PC-9 (cell line): ENCODE measurements at places on chromosomes 7 and 10.

DNA sequence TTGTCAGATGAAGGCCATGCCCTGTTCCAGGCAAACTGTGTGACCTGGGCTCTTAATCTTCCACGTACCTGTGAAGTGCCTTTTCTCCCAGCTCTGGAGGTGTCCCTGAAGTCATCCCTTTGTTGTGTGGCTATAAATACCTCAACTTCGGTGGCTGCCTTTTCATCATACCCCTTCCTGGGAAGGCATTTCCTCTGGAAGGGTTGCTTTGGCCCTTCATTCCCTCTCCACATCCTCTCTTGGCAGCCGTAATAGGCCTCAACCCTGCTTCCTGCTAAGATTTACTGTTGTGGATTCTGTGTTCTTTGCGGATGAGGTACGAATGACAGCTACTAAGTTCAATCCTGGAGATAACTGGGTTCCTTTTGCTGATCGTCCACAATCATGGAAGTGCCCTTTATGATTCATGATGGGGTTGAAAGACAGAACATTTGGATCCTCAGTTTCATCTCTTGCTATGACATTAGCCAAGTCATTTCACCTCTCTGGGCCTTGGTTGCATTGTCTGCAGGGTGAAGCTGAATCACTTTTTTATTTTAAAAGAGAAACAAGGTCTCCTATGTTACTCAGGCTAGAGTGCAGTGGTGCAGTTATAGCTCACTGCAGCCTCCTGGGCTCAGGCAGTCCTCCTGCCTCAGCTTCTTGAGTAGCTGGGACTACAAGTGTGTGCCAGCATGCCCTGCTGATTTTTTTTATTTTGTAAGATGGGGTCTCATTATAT is 23.6 kb downstream of the FKBP6 start:
- no peak for DNase-seq

DNA sequence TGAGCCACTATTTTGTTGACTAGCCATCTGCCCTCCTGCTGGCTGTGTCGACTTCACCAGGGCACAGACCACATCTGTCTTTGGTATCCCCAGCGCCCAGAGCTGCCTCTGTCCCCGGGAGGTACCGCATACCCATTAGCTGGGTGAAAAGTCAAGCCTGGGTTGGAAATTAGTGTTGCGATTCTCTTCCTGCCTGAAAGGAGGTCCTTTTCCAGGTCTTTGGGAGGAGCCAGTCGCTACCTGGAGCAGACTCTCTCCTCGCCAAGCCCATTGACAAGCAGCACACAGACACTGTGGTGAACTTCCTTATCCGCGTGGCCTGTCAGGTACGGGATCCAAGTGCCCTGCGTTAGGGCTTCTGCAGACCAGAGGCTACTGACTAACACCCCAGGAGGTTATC is 79.4 kb downstream of the TRRAP start:
- DNase-seq: no peak

GRCh38 chr10:7338469-7338868 is 72.4 kb downstream of the SFMBT2 start:
- no peak for DNase-seq

DNA sequence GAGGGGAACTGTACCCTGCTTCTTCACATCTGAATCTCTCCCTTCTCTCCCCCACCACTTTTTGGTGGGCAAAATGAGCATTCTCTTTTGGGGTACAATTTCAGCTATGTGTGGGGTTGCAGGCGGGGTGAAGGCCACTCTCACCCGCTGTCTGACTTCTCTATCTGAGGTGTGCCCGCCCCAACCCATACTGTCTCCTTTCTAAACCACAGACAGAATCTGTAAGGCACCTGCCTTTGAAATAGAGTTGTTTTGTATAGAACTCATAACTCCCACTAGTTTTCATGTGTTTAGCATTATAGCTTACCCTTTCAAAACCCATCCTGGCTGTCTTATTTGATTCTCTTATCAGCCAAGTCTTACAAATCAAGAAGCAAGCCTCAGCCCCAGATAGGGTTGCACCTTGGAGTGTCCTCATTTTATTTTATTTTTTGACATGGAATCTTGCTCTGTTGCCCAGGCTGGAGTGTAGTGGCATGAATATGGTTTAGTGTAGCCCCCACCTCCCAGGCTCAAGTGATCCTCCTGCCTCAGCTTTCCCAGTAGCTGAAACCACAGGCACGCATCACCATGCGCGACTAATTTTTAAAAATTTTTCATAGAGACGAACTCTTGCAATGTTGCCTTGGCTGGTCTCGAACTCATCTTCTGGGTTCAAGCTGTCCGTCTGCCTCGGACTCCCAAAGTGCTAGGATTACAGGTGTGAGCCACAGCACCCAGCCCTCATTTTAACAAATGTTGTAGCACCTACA is 11.9 kb downstream of the TSPAN14 start:
- DNase-seq: no peak

DNA sequence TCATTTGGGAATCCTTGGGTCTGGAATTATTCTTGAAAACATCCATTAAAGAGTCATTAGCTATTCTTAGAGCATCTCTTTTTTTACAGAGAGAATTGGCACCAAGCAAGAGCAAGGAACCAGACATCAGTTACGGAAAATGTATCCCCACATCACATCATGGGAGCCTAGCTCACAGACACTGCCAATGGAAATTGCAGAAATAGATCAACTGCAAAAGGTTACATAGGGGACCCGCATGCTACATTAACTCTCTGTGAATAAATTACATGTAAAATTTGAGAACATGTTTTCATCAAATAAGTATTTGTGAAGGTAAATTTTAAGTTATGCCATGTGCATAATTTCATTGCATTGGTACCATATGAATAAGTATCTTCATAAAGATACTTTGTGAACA is 224.8 kb downstream of the ZNF248 start:
- DNase-seq: no peak

GRCh38 chr7:100711369-100711768 is 5.4 kb downstream of the POP7 start:
- no peak for DNase-seq

DNA sequence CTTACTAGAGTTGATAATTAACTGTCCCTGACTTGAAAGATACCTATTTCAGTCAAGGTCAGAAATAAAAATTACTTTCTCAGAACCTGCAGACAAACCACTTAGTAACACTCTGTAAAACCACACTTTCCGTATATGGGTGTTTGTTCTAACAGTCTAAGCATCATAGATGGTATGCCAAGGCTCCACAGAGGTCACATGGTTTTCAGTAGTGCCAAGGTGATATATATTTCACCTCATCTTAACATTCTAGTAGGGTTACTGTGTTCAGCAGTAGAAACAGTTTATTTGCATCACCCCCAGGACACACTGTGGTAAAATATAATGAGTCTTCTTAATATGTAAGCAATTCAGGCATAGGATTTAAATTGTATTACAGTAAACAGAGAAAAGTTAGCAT is 61.5 kb downstream of the KCND2 start:
- no peak for DNase-seq

GRCh38 chr7:121300685-121301420 is 27.9 kb upstream of the WNT16 start:
- no peak for DNase-seq

GRCh38 chr10:11913079-11913641 is 90.0 kb downstream of the PROSER2 start:
- DNase-seq: no peak

DNA sequence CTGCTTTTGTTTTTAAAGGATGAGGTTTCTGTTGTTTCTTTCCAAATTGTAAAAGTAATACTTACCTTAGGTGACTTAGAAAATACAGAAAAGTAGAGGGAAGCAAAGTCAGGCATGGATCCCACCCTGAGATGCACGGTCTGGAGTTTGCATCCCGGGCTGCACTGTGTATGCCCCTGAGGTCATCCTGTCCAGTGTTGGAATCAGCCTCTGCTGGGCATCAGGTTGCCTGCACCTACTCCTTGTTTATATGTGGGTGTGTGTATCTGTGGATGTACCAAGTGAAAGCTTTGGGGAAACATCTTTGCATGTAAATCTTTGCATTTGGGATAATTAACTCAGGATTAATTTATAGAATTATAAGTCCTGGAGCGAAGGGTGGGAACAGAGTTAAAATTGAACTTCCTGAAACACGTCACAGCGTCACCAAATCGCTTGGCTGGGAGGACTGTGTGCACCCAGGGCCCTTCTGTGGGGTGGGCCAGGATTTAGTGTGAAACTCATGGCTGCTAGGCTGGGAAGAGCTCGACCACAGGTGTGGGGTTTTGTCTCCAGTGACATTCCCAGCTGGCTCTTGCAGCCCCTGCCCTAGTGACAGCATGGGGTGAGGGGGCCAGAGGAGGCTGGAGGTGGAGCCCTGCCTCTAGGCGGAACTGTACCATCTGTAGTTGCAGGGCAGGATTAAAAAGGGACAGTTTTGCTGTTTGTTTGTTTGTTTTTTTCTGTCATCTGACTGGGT is 27.9 kb downstream of the GTF2IRD1 start:
- DNase-seq: no peak

DNA sequence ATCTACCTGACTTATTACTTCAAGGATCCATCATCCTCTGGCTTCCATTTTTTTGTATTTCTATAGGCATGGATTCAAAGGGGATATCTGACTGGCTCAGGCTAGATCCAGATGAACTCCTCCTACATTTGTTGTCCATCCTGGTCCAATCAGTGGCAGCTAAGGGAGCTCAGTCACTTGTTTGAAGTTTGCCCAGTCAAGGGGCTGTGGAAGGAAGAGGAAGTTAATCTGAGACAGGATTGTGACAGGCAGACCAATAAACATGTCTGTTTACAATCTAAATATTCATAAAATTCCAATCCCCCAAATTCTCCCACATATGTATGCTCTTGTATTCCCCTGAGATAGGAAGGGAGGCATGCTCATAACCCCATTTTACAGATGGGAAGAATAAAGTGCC is 48.7 kb downstream of the CAV1 start:
- no peak for DNase-seq

GRCh38 chr10:95306851-95307250 is 16.0 kb upstream of the PDLIM1 start:
- DNase-seq: no peak

GRCh38 chr10:124677293-124677699 is 66.9 kb downstream of the FAM53B start:
- no peak for DNase-seq

DNA sequence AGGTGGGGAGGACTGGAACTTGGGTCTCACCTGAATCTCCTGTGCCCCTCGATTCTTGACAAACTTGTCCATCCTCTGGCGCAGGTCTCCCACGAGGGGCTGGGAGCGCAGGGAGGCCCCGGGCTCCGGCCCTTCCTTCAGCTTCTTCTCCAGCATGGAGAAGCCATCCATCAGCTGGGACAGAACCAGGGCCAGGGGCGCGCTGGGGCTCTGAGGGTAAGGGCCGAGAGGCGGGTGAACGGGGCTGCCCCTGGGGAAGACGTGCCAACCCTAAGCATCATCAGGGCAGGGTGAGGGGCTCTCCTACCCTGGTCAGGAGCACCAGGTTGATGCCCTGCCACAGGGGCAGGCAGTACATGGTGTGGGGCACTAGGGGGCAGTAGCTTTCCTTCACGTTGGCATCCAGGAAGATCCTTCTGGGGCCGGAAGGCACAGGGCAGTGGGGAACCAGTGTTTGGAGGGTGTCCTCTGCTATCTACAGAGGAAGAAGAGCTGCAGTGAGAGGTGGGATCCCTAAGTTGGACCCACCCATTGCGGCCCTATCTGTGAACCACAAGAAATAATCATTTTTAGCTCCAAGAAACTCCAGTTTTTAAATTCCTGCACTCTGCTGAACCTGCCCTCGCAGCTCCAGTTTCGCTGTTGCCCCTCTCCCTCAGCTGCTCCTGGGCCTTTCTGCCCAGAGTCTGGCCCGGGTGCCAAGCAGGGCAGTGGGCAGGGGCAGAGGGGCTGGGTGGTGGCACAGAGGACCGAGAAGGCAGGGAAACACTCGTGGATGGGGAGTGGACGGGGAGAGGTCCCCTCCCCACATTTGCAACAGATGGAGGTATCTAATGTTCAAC is 10.8 kb upstream of the PYROXD2 start:
- DNase-seq: peak; percentile 35

GRCh38 chr10:1133495-1134045 is 77.4 kb downstream of the WDR37 start:
- no peak for DNase-seq

- no peak for DNase-seq
These were observed 161.7 kb downstream of the ADARB2 start for GRCh38 chr10:1575481-1576244.

DNA sequence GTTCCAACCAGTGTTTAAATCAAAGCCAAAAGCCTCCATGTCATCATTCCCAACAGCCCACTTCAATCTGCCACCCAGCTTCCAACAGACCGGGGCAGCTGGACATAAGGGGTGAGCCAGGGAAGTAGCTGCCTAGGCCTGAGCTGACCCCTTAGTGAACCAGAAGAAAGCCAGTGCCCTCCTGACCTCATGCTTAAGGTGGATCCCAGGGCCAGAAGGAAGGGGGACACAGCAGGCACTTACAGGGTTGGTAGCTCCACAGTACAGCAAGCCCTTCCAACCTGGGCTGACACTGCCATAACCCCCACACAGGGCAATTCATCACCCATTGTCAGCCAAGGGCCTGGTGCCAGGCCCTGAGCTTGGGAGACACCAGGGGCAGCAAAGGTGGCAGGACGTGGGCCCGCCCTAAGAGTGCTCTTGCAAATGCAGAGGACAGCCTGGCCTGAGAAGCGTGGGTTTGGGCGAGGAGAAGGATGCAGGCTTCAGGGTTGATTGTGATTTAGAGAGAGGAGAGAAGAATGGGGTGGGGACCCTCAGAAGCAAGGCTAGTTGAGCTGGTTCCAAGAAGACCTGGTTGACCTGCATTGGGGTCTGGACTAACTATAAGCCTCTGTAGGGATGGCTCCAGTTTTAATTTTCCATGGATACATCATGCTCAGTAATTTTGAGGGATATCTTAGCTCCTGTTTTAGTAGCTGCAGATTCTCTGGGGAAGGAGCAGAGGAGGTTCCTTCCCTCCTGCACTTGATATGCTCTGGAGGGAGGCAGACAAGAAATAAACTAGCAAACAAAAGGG is 3.1 kb upstream of the CYP26A1 start:
- no peak for DNase-seq

GRCh38 chr7:43439631-43440401 is 143.1 kb upstream of the STK17A start:
- DNase-seq: peak; percentile 28

DNA sequence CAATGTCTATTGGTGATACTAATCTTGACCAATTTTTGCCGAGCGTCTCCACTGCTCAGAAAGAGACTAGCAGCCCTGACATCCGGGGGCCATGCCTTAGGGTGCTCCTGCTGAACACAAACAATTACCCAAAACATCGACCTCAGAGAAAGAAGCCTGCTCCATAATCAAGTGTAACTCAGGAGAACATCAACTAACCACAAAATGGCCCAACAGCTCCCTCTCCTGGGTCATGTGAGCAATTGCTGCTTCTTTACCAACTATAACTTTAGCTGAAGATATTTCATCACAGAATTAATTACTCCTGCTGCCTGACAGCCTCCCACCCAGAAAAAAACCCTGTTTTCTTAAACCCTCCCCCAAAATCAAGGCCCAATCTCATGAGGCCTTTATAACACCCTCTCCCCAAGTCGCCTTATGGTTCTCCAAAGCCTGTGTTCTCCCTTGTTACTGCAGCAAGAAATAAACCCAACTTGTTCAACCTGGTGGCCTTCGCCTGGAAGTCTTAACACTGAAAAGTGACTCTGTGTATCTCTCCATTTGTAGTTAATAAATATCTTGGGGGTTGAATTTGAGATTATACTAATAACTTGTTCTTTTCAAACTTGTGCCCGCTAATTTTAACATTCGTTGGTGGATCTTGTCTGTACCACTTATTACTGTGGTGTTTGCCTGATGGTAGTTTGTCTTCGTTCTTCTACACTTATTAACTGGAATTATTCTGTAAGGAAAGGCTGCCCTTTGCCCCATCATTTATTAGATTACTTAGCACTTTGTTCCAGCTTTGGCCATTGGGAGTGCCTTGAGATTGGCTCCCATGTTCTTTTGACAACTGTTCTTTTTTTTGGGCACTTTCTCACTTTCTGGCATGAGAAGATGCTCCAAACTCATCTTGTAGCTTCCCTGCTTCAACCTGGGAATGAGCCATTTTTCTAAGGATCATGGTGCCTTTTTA is 21.2 kb upstream of the RAMP3 start:
- DNase-seq: peak; percentile 63
